Stimulated activated CD4-positive, alpha-beta T cell treated with anti-CD3 and anti-CD28 coated beads, Interleukin-15, amount 100 ng/mL, for 24 hours (primary cell): ENCODE measurements at places on chromosomes 1 and 21.
A peak's percentile ranks its signal among the peaks of the same experiment; 100 is the strongest.

GRCh38 chr1:197521118-197521739 is 253.2 kb downstream of the CRB1 start:
- DNase-seq, result peak; percentile 13

DNA sequence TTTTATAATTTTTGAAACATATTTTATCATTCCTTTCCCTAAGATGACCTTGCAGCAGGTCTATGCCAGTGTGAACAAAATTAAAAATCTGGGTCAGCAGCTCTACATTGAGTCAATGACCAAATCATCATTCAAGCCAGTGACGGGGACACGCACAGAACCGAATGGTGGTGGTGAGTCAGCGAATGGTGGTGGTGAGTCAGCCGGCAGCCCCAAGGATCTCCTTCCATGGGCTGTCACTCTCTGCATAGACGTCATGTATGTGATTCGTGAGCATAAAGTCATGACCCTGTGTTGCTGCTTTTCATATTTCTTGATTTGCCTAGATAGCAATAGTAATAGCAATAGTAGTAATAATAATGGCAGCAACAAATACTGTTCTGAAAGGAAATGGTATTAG is 26.3 kb downstream of the PER3 start:
- peak; percentile 57 for DNase-seq

DNA sequence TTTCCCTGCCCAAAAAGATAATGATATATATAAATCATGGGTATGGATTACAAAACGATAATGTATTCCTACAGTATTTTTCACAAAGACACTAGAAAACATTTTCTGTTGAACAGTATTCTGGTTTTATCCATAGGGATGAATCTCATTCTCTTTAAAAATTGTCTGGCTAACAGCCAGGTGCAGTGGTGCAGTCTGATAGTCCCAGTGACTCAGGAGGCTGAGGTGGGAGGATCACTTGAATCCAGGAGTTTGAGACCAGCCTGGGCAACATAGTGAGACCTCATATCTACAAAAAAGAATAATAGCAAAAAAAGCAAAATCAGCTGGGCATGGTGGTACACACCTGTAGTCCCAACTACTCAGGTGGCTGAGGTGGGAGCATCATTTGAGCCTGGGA is 23.3 kb downstream of the PIP5K1A start:
- no peak for DNase-seq

- DNase-seq, result no peak
Observed at GRCh38 chr1:15083578-15083977, 70.0 kb upstream of the TMEM51 start.

GRCh38 chr1:204287466-204287891 is 72.2 kb downstream of the PLEKHA6 start:
- no peak for DNase-seq

- DNase-seq, result no peak
Observed at GRCh38 chr1:1684031-1684681, 8.4 kb downstream of the SLC35E2B start.

DNA sequence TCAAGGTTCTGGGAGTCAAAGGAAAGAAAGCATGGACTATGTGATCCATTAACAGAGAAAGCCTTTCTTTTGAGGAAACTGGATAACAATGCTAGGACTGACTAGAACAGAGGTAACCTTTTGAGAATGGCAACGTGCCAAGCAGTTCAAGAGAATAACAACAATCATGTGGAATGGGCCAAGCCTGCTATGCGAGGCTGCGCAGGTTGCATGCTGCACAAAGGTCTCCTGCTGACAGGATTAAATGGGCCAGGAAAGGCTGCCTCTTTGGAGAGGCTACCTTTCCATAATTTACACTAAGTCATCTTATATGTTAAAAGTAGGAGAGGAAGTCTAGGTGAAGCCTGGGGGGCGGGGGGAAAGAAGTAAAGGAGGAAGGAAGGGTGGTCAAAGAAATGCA is 5.8 kb downstream of the PCNX2 start:
- no peak for DNase-seq

GRCh38 chr1:39692152-39693074 is 1.2 kb upstream of the HPCAL4 start:
- peak; percentile 18 for DNase-seq

- DNase-seq, result no peak
Observed at GRCh38 chr1:183101081-183101480, 77.9 kb downstream of the LAMC1 start.

GRCh38 chr1:14842891-14843290 is 244.4 kb downstream of the KAZN start:
- no peak for DNase-seq

GRCh38 chr1:3767328-3767925 is 5.1 kb upstream of the SMIM1 start:
- no peak for DNase-seq

DNA sequence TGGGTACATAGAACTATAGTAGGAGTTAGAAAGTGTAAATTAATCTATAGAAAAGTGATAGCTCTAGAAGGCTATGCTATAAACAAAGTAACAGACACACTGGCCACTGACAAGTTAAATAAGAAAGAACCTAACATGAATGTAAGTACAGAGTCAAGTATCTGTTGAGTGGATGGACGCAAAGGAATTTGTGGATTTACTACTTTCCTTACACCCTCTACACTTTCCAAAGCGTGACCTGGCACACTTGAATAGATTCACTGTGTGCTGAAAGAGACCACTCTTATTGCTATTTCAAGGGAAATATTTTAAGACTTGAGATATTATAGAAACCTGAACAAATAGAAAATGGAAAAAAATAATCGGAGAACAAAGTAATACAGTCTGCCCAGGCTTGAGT is 142.8 kb upstream of the SAMSN1 start:
- DNase-seq, result no peak

- DNase-seq, result no peak
Observed at GRCh38 chr1:200668514-200669313, 993 bp downstream of the DDX59 start.

GRCh38 chr1:32742956-32743355 is 40.4 kb upstream of the SYNC start:
- no peak for DNase-seq

DNA sequence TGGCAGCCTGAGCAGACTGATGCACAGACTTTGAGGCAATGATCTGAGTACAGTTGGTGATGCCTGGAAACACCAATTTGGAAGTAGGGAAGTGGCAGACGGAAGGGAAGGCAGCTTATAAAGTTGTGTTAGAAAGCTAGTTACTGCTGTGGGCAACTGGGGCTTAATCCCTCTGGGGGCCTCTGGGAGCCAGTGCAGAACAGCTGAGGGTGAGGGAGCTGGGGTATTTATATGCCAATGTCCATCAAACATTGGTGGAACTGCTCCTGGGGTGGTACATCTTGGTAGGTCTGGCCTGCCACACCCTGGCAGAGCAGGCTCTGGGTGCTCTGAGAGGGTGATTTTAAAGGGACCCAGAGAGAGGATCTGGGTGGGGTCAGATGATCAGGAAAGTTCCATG is 28.1 kb downstream of the TNFRSF8 start:
- DNase-seq, result no peak

- DNase-seq, result no peak
Observed at GRCh38 chr1:248860007-248860406, 1.1 kb upstream of the ZNF692 start.
